ENCODE measurements at places on chromosomes 2 and 18.
A peak's percentile ranks its signal among the peaks of the same experiment; 100 is the strongest.

DNA sequence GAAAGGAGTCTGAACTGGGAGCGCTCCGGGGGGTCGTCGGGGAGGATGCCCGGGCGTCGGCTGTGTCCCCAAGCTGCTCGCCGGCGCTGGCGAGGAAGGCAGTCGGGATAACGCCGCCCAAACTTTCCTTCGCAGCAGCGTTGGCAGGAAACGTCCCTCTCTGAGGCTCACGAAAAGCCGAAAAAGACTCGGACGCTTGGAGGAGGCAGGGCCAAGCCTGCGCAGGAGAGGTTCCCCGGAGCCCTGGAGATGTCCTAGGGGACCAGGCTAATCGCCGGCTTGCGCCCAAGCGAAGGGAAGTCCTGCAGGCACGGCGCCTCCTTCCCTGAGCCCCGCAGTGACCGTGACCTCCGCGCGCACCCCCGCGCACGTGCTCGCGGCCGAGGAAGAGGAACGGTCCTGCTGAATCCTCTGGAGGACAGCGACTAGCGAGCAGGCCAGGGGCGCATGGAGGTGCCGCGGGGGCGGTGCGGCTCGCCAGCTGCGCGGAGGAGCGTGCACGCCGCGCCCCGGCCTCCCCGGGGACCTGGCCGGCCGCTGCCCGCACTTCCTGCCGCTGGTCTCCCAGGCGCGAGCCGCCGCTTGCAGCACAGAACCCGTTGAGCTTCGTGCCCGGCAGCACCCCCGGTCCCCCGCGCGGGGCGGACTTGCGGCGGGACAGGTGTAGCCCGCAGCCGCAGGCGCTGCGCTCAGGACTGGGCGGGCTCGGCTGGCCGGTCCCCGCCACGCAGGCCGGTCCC, at the start of gene SH3RF3:
Gene SH3RF3, plus strand, starts transcription at position 590 of the 740 bp plus-strand sequence.
- no peak for DNase-seq

DNA sequence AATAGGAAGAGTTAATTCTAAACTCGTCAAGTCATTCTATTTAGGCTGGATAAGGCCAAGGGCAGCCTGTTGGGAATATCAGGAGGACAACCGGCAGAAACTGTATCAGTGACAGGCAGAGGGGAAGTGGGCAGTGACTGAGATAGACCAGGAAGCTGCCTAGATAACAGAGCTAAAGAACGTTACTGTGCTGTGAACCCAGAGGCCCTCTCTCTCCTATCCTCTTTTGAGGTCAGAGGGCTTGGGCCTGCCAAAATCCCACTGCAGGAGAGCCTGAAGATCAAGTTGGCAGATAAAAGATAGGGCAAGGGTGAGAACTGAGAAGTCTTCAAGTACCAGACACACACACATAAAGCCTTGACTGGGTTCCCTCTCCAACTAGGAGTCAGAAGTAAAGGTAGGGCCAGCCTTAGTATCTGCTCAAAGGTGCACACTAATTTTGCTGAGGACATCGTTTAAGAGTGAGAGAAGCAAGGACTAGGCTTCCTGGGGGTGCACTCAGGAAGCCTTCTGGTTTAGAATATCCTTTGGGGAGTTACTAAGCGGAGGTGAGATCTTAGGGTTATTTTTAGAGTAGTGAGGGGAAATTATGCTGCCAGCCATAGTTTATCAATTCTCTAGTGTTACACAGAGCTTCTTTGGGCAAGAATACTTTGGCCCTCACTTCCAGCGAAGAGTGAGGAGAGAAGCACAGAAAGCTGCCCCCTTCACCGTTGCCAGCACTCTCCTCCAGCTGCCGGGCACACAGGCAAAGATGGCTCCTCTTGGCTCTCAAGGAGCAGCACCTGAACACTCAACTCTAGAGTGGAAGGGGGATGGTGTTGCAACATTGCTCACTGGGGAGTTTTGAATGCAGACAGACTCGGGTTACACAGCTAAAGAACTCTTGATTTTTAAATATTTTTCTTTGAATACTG, 9.8 kb downstream of the CAVIN2 start:
- DNase-seq: no peak

DNA sequence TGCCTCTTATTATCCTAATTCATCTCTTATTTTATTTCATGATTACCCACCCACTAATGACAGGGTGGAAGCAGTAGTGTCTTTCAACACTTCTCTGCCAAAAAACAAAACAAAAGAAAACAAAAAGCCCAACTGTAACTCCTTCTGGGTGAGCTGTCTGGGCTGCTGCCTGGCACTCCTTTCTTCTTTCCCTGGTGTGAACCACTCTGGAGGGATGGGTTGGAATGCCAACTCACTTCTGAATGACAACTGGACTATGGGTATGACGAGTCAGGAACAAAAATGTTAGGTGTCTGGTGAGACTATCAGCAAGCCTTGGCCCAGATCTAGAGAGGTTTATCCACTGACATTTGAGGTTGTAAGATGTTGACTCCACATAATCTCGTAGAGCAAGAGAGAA, 88.3 kb upstream of the ITGB6 start:
- no peak for DNase-seq

DNA sequence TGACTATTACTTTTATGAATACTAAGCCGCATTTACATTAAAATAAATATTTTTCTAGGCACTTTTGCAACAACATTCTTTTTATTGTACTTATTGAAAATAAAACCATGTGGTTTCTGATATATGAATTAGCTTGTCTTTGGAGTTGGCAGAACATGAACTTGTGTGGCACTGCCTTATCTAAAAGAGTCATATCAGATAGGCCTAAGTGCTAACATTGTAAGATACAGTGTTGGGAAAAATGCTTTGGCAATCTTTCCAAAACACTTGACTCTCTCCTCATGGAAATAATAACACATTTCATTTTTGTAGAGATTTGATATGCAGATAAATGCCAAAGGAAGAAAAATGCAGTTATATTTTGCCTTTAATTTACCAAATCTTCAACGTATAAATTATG, 191.7 kb downstream of the ERBB4 start:
- no peak for DNase-seq

GRCh38 chr2:160816916-160817499, 323.4 kb upstream of the RBMS1 start:
- no peak for DNase-seq

DNA sequence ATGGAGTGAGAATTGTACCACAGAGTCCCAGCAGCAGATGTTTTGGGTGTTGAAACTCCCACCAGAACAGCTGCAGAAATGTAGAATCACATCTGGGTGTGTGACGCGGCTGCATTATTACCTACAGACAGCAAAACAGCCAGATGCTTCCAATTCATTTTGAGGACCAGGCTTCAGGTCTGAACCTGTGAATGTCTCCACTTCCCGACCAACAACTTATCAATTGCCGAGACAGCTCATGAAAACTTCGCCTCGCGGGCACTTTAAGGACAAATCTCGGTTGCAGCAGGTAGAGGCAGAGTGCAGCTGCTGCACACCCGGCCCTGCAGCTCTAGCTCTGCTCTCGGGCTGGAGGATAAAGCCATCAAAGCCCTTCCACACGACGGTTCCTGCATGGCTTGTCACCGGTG, 202.0 kb downstream of the HRH4 start:
- DNase-seq: no peak

DNA sequence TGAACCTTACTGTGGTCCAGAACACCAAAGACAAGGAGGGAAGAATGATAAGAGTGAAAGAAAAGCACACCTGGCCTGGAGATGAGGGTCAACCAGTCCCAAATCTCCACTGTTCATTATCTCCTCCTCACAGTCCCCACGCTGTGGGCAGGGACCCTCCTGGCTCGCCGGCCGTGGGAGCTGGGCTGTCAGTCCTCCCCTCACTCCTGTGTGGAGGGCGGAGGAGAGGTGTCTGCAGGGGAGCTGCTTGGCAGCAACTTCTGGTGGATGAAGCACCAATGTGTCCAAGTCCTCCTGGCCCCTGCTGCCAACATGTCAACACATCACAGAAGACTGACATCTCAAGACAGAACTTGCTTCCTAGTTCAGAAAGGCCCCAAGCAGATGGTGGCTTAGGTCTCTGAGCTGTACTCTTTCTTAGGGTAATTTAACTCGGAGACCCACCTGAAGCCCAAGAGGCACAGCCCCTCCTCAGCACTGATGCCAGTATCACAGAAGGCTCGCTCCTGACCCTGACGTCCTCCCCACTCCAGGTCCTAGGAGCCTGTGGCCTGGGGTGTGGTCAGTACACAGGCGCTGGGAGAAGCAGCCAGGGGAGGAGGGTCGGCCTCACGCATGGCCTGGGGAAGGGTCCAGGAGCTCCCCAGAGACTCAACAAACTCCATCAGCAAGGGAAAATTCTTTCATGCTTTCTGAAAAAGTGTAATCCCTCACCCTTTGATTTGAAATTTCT, 54.5 kb downstream of the PARD6G start:
- DNase-seq: no peak

DNA sequence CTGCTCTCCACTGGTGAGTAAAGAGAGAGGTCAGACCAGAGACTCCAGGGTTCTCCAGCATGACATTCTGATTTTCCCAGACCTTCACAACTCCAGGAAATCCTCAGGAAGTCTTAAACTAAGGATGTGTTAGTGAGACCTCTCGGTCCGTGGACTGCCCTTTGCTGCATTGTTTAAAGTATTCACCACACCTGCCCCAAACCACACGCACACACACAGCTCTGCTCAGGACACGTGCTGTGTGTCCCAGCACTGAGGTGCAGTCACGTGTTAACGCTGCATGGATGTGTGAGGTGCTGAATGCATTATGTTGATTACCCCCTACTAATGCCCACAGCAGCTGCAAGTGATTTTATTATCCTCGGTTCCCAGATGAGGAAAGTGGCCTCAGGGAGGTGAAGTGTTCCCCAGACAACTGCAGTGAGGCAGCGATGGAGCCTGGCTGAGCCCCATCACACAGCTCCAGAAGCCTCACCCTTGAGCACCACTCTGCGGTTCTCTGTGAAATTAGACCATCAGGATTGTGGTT, 68.4 kb downstream of the TRAPPC12 start:
- DNase-seq: no peak

GRCh38 chr2:240384711-240385450, 50.6 kb upstream of the GPC1 start:
- DNase-seq: no peak

DNA sequence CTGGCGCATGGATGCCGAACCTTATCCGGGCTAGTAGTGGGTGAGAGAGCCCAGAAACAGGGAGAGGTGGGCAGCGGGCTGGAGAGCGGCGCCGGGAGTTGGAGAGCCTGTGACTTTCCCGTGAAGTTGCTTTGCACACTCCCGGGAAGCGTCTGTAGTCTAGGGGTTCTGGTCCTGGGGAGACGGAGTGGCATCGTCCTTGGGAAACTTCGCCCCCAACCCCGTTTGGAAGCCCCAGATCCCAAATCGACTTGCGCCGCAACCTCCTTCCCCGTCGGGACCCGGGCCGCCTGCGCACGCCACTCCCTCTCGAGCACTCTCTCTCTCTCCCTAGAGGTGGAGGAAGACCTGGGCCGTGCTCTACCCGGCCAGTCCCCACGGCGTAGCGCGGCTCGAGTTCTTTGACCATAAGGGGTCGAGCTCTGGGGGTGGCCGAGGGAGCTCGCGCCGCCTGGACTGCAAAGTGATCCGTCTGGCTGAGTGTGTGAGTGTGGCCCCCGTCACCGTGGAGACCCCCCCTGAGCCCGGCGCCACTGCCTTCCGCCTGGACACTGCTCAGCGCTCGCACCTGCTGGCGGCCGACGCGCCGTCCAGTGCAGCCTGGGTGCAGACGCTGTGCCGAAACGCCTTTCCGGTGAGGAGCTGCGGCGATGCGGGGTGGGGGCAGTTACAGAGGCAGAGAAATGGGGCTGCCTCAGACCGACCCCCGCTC, 456 bp downstream of the DOK1 start:
- no peak for DNase-seq

DNA sequence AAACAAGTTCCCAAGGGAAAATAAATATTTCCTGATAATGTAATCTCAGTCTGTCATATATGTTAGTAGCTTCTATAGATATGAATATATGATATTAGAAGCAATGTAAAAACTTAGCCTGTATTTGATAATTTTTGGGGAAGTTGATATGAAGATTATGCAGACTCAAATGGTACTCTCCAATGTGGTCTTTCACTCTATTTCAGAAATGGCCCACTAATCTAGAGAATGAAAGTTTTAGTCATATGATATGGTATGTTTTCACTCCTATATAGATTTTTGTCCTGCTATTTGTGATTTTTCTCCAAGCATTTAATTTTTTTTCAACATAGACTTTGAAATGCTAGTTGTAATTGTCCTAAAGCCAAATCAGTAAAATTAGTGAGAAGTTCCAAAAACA, 236.7 kb upstream of the BOD1L2 start:
- no peak for DNase-seq

DNA sequence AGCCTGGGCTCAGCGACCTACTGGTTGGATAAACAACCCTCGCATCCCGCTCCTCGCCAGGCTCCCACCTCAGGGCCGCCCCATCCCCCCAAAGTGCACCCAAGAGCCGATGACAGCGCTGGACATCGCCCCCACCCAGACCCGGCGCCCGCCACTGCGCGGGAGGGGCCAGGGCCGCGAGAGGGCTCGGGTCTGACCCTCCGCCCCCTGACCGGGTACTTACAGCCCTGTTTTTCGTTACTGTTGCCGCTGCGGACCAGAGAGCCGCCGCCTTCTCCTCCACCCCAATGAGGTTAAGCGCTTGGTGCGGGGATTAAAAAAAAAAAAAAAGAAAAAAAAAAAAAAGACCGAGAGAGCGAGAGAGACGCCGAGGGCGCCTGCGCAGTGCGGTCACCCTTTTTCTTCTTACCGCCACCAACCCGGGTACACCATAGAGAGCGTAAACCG, at the start of gene CLASP1:
Gene CLASP1, minus strand, starts transcription at position 314 of the 447 bp plus-strand sequence. CDS start 43,567 bp downstream, outside the sequence.
- peak; percentile 74 for DNase-seq

GRCh38 chr2:229701716-229702115, 12.6 kb downstream of the DNER start:
- DNase-seq: no peak

- no peak for DNase-seq
These were observed 78.8 kb downstream of the HNRNPLL start for GRCh38 chr2:38523728-38524437.

- no peak for DNase-seq
These were observed 1.7 kb downstream of the TMBIM1 start for GRCh38 chr2:218290316-218291261.

DNA sequence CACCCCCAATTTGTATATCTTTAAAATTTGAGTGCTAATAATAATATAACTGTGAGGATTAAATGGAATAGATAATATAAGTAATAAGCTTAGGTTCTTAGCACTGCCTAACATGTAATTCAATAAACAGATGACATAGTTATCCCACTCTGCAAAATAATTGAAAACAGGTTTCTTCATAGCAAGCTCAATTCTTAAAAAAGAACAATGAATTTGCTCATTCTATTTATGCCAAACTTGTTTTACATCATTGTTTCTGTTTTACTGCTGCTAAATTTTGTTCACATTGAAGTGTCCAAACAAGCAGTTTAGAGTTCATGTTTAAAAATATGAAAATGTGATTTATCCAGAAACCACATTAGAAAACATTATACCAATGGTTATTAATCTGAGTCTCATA, 217.0 kb downstream of the MBD5 start:
- DNase-seq: no peak

- DNase-seq: no peak
These were observed 287.6 kb downstream of the CPS1 start for GRCh38 chr2:210844016-210844415.

GRCh38 chr2:118058951-118059350, 29.3 kb upstream of the INSIG2 start:
- no peak for DNase-seq

- no peak for DNase-seq
These were observed 1548.1 kb upstream of the LRRTM1 start for GRCh38 chr2:81852651-81853050.

All from NCI-H1417 treated with DMSO at 0.1 percent for 48 hours (cell line).